ENCODE measurements at places on chromosomes 3 and 15.

GRCh38 chr15:100614336-100614735 lies 11.9 kb downstream of the ASB7 start:
- no peak for DNase-seq

GRCh38 chr15:70202756-70203155 lies 105.0 kb upstream of the TLE3 start:
- DNase-seq = no peak

GRCh38 chr3:53675022-53675697 lies 171.1 kb downstream of the CHDH start:
- no peak for DNase-seq

DNA sequence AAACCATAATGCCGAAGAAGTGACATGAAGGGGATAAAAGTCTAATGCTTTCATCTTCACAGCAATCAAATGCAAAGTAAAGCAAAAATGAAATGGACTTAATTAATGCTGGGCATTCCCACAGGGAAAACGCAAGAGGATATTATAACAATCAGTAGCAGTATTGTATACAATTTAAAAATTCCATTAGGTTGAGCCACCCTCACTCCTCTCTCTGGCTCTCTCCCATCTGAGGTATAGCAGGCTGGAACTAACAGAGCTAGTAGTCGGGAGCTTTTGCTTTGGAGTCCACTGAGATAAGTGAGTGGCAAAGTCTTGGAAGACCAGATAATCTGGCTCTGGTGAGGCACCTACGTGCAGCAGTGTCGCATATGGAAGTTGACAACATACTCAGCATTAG lies 33.9 kb downstream of the DET1 start:
- DNase-seq = no peak
